CD4-positive, alpha-beta memory T cell (primary cell): ENCODE measurements at places on chromosomes 12 and 14. TPM values are rescaled to one million over a fixed set of nuclear protein-coding genes. Genes with fewer than 3 reads are reported as not detected.

RBP5 gene
- total RNA-seq: 1.2 TPM

NAB2 gene
- total RNA-seq: 19.5 TPM

DNA sequence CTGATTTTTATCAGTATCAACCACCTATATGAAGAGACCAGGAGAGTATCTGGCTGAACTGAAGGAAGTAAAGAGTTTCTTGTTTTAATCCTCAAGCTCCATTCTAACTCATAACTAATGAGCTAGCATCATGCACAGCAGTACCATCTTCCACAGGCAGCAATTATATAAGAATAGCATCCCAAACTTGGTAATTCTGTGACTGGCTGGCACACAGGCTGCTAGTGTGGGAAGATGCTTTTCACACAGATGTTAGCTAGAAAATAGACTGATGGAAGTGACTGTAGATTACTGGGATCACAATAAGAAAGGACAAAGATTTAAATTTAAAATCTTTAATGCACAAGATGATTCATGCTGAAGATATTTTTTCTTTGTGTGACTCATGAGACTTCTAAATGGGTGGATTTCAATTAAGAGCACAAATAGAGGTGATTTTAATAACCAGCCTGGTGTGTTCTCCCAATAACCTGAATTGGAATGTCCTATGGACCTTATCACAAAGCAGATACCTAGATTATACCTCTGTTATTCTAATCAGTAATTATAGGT is 417.7 kb upstream of the ATXN7L3B start:
- DNase-seq: no peak

DNA sequence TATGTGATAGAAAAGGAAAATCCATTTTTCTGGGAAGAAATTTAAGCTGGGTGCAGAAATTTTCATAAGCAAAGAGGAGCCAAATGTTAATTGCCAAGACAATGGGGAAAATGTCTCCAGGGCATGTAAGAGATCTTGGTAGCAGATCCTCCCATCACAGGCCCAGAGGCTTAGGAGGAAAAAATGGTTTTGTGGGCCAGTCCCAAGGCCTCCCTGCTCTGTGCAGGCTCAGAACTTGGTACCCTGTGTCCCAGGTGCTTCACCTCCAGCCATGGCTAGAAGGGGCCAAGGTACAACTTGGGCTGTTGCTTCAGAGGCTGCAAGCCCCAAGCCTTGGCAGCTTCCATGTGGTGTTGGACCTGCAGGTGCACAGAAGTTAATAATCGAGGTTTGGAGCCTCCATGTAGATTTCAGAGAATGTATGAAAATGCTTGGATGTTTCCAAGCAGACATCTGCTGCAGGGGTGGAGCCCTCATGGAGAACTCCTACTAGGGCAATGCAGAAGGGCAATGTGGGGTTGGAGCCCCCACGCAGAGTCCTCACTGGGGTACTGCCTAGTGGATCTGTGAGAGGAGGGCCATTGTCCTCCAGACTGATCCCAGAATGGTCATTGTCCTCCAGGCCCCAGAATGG is 77.7 kb upstream of the ATP2B1 start:
- no peak for DNase-seq

- DNase-seq: no peak
These were observed 586.5 kb upstream of the TMEM132C start for GRCh38 chr12:127680516-127680915.
